ENCODE measurements at places on chromosomes 4 and X. TPM values are rescaled to one million over a fixed set of nuclear protein-coding genes. Genes with fewer than 3 reads are reported as not detected.

CXXC4 gene
- total RNA-seq, result not detected

ADH1A gene
- not detected for total RNA-seq

C4orf46 gene
- 6.1 TPM for total RNA-seq

PRSS12 gene
- 2.3 TPM for total RNA-seq

XAGE3 gene
- not detected for total RNA-seq

MXRA5 gene
- total RNA-seq, result 0.86 TPM

HSFX3 gene
- total RNA-seq, result not detected

SULT1E1 gene
- 3.7 TPM for total RNA-seq

GPC4 gene
- total RNA-seq, result not detected

NR0B1 gene
- total RNA-seq, result not detected

RHOXF2B gene
- not detected for total RNA-seq

VCX3B gene
- total RNA-seq, result not detected

LDB2 gene
- total RNA-seq, result 12.4 TPM

EVC2 gene
- total RNA-seq, result 12.1 TPM

GAGE12E gene
- total RNA-seq, result not detected
